ENCODE measurements at places on chromosomes 13 and 19.
A peak's percentile ranks its signal among the peaks of the same experiment; 100 is the strongest.

GRCh38 chr19:1239796-1240737, 1.5 kb upstream of the ATP5F1D start:
- DNase-seq = peak; percentile 87

DNA sequence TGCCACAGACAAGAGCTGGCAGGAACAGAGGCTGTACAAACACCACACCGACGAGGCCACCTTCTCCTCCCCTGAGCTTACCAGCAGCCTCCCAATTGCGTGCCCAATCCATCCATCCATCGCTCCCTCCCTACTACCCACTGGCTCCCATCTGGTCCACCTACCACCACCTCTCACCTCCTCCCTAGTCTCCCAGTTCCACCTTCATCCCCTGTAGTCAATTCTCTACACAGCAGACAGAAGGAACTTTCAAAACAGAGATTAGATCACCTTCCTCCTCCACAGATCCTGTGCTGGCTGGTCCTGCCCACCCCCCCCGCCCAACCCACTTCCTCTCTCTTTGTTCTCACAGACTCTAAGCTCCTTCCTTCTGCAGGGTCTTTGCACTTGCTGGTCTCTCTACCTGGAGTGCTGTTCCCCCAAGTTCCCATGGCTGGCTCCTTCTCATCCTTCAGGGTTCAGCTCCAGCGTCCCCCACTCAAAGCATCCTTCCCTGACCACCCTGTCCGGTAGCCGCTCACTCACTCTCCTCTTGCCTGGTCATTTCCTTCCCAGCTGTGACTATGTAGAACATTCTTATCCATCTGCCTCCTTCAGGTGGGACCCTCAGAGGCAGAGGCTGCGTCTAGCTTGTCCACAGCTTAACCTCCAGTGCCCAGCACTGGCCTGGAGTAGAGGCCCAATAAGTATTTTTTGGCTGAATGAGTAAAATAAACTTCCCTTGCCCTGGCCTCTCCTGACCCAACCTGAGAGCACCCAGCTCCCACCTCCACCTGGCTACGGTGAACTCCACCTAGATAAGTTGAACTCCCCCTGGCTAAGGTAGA, 23.0 kb downstream of the PIN1 start:
- DNase-seq = no peak

DNA sequence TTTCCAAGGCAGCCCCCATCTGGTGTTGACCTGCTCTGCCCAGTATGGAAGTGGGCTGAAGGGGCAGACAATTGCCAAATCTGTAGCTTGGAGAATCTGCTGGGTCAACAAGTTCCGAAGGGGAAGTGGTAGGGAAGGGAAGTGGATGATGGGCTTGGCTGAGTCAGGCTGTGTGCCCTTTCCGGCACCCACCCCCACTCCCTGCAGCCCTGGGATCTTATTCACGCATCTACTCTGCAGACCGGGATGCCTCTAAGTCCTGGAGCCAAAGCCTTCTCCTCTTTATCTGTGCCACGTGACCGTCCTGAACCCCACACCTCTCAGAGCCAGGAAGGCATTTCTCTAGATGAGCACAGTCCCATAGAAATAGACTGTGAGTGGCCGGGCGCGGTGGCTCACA, 7.5 kb upstream of the C5AR2 start:
- DNase-seq = no peak

GRCh38 chr13:42327725-42328124, 55.8 kb downstream of the AKAP11 start:
- no peak for DNase-seq

GRCh38 chr19:16260160-16260811, 62.6 kb downstream of the AP1M1 start:
- no peak for DNase-seq

GRCh38 chr13:38346764-38347163, 2.9 kb upstream of the UFM1 start:
- DNase-seq = no peak

DNA sequence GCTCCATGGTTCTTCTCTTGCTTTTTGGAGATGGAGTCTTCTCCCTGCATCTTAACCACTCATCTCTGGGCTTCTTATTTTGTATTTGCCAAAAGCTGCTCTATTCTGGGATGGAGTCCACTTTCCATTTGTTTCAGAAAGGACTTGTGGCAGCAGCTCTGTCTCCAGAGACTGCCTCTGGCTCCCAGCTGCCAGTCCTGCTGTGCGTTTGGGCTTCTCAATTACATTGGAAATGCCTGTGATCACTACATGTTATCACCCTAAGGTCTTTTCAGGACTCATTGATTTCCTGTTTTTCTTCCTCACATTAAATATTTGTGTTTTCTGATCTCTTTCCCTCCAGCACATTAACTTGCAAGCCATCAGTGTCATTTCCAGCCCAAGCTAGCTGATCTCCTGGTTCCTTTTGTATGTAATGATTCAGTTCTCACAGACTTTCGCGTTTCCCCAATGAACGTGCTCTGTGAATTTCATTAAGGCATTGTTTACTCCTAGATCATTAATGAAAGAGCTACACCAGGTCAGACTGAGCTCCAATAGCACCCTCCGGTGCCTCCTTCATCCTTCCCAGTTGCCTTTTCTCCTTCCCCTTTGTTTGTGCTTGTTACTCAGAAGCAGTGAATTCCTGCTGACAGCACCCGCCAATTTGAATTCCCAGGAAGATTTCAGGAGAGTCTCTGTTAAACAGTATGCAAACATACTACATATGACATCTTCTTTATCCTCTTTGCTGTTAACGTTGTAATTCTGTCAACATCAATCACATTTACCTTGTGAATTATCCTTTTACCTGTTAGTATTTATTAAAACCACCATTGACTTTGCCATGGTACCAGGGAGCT, 3.0 kb downstream of the CBY2 start:
- DNase-seq = no peak

DNA sequence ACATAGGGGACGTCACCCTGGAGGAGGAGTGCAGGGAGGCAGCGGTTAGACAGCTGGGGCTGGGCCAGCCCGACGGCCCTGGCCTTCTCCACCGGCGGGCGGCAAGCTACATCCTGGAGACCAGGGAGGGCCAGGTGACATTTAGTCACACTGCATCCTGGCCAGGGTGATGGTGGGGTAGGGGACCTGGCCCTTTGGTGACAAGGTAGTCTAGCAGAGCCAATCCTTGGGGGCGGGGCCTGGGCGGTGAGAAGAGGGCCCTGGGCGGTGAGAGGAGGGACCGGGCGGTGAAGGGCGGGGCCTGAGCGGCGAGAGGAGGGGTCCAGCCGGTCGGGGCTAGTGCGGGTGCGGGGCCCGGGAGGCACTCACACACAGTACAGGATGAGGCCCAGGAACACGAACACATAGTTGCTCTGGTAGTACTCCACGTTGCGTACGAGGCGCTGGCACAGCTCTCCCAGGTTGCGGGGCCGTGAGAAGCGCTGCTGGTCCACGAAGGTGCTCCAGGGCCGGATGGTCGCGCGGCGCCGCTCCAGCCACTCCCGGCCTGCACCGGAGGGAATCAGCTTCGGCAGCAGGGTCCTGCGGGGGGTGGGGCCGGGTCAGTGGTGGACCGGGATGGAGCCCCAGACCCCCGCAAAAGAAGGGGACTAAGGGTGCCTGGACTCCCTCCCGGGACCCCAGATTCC, 610 bp downstream of the RABAC1 start:
- DNase-seq = peak; percentile 74

GRCh38 chr13:109198585-109198984, 569.2 kb downstream of the MYO16 start:
- peak; percentile 51 for DNase-seq

DNA sequence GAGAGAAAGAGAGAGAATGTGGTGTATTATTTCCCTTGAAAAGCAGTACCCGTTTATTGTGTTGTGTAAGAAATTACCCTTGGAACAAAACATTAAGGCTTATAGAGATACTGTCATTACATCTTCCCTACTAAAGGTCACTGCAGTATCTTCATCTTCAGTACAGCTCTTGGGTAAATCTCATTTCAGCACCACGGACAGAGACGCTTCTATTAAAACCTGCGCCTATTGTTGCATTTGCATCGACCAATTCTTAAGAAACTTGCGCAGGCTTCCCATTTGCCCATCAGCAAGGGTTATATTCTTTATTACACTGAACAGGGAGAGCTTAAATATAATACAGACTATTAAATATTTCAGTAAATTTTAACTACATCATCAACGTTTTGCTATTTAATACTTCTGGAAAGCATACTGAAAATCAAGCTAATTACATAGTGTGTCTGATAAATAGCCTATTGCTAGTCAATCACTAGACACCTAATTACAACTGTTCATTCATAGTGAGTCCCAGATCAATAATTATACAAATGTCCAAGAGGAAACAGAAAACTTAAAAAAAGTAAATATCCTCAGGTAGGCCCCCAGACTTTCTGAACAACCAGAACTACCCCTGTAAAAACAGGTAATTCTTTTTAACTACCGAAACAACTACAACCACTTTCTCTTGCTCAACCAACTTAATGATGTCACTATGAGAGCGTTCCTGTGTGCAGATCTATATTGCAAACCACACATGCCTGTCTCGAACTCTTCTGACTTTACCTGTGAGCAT, 350.6 kb downstream of the LIG4 start:
- DNase-seq = no peak

DNA sequence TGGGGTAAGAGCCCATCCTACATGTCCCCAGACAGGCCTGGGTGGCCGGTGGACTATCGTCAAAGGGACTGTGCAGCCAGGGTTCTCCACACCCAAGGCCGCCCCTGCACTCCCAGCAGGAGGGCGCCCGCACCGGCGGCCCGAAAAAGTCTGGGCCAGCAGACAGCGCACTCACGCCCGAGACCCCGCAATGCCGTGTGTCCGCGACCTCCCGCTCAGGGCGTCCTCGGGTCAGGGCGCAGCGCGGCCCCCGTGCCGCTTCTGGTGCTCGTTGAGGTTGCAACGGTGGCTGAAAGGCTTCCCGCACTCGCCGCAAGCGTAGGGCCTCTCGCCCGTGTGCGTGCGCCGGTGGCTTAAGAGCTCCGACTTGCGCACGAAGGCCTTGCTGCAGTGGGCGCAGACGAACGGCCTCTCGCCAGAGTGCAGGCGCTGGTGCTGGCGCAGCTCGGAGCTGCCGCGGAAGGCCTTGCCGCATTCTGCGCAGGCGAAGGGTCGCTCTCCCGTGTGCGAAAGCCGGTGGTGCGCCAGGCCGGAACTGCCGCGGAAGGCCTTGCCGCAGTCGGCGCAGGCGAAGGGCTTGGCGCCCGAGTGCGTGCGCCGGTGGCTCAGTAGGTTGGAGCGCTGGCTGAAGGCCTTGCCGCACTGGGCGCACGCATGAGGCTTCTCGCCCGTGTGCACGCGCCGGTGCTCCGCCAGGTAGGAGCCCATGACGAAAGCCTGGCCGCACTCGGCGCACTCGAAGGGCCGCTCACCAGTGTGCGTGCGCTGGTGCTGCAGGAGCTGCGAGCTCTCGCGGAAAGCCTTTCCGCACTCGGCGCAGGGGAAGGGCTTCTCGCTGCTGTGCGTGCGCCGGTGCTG, 2.8 kb upstream of the A1BG start:
- no peak for DNase-seq

GRCh38 chr13:28355822-28356371, 139.0 kb downstream of the FLT1 start:
- DNase-seq = no peak

Measured in RWPE1 (cell line).